Stimulated activated CD4-positive, alpha-beta T cell treated with anti-CD3 and anti-CD28 coated beads, Interleukin-2, amount 100 ng/mL, for 24 hours (primary cell): ENCODE measurements at places on chromosomes 12 and 14.

DNA sequence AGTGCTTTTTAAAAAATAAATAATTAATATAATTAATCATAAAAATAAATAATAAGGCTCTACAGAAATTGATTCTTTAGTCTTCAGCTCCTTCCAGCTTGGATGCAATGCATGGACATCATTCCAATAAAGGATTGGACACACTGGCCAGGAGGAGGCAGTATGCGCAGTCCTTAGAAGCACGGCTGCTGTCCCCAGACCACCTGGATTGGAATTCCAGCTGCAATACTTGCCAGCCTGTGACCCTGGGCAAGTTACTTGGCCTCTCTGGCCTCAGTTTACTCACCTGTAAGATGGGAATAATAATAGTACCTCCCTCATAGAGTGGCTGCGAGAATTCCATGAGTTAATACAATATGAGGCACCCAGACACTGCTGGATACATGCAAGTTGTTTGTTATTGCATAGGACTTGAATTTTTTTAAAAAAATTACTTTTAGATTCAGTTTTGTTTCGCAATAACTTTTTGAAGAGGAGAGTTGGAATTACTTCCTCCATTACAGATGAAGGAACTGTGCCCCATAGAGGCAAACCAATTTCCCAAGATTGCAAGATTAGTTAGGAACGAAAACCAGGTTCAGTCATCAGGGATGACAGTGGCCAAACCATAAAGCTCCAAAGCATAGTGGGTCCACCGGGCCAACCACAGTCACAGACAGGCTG lies 12.2 kb downstream of the RPH3A start:
- DNase-seq: no peak

DNA sequence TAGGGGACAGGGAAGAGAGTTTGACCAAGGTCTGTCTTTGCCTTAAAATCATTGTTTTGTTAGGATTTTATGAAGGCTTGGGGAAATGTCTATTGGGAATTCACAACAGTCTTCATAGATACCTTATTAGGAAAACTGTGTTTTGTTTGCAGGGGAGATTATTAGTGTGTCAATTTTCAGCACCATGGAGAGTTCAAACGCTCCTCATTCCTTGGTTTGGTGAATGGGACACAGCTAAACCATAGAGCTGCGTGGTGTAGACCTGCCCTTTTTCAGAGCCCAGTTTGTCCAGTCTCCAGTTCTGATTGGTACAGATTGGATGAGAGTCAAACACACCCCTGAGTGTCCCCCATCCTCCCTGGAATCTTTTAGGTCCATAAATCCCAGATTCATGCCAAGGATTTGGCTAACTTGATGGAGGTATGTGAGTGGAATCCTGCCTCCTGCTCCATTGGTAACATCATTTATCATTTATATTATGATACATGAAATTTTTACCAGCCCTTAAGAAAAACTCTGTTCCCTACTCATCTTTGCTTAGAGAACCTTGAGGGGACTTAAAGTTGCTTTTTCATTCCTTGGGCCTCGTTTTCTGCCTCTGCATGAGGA lies 12.0 kb downstream of the NGDN start:
- DNase-seq: no peak

- peak; percentile 76 for DNase-seq
Measured at GRCh38 chr14:100662879-100663760, 63.6 kb upstream of the DLK1 start.

DNA sequence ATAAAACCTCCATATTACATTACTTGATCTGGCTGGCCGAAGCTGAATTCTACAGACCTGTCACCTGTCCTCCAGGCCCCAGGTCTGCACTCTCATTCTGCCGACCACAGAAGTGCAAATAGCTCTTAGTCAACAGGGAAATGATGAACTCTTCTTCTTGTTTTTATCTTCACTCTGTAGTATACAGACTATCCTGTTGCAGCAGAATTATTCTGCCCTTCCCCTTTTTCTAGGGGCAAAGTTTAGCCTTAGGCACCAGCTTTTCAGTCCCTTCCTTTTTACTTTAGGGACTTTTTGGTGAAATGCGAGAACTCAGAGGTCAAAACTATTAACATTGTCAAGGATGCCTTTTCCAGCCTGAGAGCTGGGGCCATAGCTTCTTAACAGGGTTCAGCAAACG lies 229.6 kb upstream of the EGLN3 start:
- no peak for DNase-seq

DNA sequence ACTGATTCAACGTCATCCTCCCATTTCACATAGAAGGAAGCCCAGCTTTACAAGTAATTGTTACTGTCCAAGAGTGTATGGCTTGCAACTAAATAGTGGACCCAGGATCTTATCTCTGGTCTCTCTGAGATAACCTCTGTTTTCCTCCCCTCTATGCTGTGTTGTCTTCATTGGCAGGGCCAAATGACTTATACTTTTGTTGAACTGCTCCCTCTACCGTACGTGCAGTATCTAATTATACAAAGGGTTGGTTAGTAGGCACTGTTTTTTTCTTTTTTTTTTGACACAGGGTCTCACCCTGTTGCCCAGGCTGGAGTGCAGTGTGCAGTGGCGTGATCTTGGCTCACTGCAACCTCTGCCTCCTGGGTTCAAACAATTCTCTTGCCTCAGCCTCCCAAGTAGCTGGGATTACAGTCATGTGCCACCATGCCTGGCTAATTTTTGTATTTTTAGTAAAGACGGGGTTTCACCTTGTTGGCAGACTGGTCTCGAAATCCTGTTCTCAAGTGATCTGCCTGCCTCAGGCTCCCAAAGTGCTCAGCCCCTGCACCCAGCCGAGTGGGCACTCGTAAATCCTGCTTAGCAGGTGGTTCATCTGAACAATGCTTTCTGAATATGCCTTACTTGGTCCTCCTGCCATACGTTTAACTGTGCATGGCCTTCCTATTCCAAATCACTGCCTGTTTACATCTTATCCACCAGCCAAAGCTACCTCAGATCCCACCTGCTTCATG lies 162.1 kb downstream of the ADCK1 start:
- DNase-seq: no peak

- DNase-seq: peak; percentile 80
Measured at GRCh38 chr12:89225401-89225800, 126.9 kb downstream of the DUSP6 start.

DNA sequence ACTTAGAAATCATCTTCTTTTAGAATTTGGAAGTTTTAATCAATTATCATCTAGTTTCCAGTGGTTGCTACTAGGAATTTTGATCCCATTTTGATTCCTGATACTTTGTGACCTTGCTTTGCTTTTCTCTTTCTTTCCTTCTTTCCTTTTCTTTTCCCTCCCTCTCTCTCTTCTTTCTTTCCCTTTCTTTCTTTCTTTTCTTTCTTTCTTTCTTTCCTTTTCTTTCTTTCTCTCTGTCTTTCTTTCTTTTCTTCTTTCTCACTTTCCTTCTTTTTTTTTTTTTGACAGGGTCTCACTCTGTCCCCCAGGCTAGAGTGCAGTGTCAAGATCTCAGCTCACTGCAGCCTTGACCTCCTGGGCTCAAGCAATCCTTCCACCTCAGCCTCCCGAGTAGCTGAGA lies 81.5 kb upstream of the OSBPL8 start:
- no peak for DNase-seq

- DNase-seq: no peak
Measured at GRCh38 chr14:104794993-104795780, at the start of gene AKT1. TSS of gene AKT1 (minus strand) at chr14:104795748. CDS start at chr14:104792643, 3,105 bp downstream.

DNA sequence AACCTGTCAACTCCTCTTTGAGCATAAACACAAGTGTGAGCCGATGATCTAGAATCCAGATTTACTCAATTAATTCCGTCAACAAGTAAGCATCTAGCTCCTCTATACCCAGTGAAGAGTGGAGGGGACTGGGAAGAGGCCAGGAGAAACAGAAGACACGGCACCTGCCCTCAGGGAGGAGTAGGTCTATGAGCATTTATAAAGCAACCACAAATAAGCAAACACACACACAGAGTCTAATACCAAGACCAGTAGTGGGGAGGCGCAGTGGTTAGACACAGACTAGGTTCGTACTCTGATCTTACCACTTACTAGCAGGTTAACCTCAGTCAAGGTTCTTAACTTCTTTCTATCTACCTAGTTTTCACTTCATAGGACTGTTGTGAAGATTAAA lies 5.9 kb upstream of the FOXN3 start:
- peak; percentile 32 for DNase-seq

- DNase-seq: no peak
Measured at GRCh38 chr12:16610743-16611142, 4.8 kb upstream of the LMO3 start.

DNA sequence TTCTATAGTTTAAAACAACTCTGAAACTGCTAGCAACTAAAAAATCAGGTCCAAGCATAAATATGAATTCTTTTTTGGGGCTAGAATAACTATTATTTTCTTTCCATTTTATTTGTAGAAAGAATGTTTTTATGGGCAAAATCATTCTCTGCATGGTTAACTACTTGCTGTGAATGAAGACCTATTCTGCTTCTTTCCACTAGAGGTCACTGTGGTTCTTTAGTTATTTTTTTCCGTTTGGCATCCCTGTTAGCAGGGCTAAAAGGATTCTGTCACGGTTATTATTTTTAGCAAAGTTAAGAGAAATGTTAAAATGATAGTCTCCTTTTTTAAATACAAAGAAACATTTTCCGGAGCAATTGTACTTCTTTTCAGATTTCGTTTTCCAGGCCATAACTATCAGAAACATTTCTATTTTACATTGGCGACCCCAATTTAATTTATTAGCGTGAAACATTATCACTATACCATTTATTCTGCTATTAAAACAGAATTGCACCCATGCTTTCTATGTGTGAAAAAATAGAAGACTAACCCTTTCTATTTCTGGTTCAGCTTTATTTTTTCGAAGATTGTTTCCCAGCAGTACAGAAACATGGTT lies 404.8 kb downstream of the ATP23 start:
- no peak for DNase-seq

- no peak for DNase-seq
Measured at GRCh38 chr12:78674311-78675090, 190.1 kb upstream of the SYT1 start.

GRCh38 chr12:23093488-23093887 lies 468.5 kb downstream of the ETNK1 start:
- no peak for DNase-seq

DNA sequence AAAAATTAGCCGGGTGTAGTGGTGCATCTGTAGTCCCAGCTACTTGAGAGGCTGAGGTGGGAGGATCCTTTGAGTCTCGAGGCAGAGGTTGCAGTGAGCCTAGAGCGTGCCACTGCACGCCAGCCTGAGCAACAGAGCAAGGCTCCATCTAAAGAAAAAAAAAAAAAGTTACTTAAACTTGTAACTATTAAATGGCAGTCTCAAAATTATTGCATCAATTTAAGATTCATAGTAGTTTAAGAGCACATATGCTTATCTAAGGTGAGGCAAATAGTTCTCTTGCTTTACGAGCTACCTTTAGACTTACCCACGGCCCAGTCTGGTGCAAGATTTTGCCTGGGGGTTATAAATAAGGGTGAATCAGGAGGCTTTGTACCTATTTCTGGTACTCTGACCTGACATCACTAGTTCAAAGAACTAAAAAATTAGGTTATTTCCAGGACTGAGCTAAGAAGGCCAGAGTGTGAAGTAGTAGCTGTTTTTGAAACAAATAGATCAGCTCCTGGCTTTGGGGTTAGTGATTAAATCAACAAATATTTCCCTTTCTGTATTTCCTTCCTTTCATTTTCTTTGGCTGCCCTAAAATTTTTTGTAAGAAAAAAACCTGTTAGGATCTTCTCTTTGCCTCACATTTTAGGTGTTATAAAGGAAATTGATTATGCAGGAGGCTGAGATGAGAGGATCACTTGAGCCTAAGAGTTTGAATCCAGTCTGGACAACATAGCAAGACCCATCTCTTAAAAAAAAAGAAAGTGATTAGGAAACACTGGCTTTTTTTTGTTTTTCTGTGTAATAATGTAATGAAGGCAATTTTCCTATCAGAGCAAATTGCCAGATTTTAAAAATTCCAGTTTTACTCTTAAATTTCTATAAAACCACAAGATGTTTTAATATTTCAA lies 3.6 kb downstream of the MGAT2 start:
- DNase-seq: no peak

DNA sequence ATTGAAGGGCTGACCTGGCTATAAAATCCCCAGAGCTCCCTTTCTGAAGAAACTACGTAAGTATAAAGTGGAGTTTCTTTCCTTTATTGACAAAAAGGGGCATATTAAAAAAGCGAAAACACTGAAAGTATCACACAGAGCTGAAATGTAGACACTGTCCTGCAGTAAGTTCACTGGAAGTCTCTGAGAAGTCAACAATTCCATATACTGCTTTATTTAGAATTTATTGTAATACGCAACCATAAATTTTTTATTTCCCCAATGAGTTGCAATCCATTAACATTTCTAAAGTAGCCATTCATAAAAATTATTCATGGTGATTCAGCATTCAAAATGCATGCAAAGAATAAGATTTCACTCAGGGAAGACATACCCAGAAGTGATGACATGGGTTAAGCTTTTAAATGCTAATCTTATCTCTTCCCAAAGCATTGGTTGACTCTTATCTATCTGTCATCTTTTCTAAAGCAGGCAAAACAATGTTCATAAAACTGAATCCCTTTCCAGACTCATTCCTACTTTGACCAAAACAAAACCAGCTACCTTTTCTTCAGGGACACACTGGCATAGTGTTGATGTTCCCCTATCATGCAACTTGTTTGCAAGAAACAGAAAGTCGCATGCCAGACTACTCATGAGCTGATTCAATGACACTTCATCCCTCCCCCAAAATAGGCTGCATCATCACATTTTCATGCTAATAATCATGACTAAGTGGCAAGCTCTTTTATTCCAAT lies 17.3 kb downstream of the KITLG start:
- DNase-seq: no peak

DNA sequence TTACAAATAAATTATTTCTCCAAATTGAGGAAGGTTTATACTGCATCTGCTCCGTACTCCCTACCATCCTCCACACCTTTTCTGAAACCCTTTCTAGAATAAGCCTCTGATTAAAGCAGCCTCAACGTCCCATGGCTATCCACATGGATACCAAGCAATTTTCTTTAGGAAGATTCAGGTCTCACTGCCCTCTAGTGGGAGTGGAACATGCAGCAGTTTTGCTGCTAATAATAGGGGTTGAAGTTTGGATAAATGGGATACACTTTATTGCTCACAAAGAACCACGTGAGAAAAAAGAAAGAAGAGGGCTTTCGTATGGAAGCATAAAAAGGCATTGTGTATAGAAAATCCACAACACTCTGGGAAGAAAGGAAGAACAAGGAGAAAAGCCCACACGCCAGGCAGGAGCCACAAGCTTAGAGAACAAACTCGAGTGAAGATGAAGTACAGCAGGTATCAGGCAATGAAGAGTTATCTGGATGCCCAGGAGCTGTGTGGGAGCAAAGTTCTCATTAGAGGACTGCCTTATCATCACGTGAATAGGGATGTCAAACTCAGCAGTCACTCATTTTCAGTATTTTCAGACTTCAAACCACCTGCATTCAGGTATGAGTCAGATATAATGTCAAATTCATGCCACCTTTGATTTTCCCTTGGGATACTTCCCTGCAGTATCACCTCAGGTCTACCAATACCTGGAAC lies 45.8 kb downstream of the CCER1 start:
- no peak for DNase-seq

DNA sequence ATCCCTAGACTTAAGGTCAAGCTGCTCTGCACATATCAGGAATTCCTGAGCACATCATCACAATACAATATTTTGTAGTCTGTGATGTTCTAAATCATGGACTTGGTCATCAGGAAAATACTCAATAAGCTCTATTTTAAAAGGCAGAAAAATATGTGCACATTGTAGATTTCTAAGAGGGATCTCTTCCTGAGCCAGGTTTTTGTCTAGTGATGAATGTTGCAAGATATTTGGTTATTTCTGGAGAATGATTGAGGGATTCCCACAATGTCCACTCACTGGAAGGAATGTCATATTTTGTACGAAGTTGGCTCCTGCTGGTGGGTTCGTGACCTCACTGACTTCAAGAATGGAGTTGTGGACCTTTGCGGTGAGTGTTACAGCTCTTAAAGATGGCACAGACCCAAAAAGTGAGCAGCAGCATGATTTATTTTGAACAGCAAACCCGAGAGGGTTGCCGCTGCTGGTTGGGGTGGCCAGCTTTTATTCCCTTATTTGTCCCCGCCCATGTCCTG lies 300.9 kb upstream of the DCN start:
- no peak for DNase-seq
